Fibroblast of the conjunctiva (primary cell): ENCODE measurements at places on chromosomes 6 and 20.

DNA sequence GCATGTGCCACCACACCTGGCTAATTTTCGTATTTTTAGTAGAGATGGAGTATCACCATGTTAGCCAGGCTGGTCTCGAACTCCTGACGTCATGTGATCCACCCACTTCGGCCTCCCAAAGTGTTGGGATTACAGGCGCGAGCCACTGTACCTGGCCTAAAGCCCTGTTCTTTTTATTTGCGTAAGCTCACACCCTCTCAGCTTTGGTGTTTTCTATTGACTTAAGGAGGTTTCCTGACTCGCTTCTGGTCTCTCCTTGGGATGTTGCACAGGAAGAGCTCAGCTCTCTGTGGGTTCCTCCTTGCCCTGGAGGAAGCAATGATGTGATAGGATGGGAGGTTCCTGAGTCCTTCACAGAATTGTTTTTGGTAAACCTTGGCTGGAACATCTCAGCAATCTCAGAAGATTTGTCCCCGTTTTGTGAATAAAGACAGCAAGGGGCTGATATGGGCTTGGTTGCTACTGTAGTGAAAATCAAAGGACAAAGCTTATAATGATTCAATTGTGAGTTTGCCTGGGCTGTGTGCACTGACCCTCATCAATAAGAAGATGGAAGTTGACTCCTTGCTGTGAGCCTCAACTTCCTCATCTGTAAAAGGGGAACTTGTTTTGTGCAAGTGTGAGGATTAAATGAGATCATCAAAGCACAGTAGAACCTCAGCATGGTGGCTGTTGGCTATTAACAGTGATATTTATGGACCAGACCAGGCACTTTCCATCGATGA, 27.0 kb downstream of the TOX2 start:
- no peak for DNase-seq

DNA sequence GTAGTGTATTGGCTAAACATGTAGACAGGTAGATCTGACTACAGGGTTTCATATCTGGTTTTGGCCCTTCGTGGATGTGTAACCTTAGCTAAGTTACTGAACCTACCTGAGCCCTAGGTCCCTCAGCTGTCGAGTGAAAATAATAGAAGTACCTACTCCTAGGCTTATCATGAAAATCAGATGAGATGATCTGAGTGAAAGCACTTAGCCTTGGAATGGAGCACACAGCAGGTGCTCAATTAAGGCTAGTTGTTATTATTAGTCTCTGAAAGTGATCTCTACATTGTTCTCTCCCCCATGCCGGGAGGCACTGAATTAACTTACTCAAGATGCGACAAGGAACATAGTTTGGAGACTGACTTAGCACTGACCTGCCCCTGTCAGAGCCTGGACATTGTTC, 174.7 kb upstream of the ZNF217 start:
- DNase-seq: no peak

DNA sequence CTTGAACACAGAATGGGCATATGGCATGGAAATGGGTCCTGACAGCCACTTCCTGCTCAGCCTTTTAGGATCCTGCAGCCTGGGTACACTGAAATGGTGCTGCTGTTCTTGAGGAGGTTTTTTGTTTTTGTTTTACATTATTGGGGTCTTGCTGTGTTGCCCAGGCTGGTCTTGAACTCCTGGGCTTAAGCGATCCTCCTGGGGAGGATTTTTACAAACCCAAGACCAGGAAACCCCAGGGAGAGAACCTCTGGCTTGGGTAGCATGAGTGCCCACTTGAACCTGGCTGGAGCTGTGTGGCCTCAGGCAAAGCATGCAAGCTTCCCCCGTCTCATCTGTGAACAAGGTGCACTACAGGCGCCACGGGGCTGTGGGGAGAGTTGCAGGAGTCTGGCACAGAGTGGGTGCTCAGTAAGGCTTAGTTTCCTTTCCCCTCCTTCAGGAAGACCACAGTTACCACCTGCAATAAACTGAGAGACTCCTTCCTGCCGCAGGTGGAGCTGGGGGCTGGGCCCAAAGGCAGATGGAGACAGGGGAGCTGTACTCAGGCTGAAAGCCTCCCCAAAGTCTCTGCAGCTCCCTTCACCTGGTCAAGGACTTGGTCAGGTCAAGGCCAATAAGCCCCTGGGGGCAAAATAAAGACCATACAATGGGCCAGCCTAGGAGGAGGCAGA, 1.8 kb downstream of the SLA2 start:
- no peak for DNase-seq

GRCh38 chr6:32291543-32291942, 67.7 kb upstream of the NOTCH4 start:
- no peak for DNase-seq

DNA sequence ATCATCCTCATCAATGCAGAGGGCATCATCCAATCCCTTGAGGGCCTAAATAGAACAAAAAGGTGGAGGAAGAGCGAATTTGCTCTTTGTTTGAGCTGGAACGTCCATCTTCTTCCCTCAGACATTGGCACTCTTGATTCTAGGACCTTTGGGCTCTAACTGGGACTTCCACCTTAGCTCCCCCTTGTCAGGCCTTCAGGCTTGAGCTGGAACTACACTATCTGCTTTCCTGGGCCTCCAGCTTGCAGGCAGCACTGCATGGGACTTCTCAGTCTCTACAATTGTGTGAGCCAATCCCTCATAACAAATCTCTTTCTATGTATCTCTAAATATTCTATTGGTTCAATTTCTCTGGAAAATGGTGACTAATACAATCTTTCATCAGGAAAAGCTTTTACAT, 155.4 kb downstream of the MCHR2 start:
- no peak for DNase-seq

GRCh38 chr20:43983359-43983758, 68.7 kb downstream of the TOX2 start:
- DNase-seq: no peak

DNA sequence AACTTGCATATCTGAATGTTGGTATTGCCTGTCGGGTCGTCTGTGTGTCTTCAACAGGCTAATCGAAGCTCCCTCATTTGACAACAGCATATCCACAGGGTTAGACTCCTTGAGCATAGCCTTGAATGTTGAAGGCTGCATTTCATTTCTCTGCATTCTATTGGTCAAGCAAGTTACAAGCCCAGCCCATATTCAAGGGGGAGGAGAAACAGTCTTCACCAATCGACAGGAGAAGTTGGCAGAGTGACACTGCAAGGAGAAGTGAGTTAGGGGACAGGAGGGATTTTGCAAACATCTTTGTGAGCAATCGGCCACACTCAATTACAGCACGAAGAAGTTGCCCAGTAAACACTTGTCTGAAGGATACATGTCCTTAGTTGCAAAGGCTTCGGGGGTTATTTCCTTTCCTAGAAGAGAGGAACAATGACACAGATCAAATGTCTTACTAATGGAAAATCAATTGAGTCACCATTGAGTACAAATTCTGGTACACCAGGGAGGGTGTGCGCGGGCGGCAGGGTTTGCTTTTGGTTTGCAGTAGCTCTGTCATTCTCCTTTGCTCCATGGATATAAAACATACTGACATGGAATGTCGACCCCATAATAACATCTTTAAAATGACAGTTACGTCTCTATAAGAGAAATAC, 60.6 kb upstream of the NT5E start:
- DNase-seq: no peak

GRCh38 chr6:40295251-40295950, 291.8 kb downstream of the LRFN2 start:
- DNase-seq: no peak

DNA sequence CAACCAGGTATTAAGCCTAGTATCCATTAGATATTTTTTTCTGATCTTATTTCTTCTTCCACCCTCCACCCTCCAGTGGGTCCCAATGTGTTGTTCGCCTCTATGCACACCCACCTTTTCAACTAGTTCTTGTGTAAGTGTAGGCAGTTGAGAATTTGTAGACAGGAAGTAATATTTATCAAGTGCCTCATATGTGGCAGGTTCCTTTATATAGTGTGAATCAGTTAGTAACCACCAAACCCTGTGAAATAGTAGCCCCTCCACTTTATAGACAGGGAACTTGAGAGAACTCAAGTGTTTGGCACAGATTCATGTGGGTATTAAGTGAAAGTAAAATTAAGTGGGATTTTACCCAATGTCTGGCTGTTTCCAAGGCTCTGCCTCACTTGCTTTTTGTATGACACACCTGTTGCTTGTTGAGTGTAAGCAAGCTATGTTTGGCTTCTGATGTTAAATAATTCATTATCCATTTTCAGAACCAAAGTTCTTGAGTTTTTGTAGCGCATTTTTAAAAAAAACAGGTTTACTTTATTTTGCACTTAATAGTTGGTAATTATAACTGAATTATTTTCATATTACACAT, 24.8 kb downstream of the AFDN start:
- no peak for DNase-seq

- no peak for DNase-seq
Observed at GRCh38 chr6:155142168-155143028, 121.4 kb upstream of the CLDN20 start.

DNA sequence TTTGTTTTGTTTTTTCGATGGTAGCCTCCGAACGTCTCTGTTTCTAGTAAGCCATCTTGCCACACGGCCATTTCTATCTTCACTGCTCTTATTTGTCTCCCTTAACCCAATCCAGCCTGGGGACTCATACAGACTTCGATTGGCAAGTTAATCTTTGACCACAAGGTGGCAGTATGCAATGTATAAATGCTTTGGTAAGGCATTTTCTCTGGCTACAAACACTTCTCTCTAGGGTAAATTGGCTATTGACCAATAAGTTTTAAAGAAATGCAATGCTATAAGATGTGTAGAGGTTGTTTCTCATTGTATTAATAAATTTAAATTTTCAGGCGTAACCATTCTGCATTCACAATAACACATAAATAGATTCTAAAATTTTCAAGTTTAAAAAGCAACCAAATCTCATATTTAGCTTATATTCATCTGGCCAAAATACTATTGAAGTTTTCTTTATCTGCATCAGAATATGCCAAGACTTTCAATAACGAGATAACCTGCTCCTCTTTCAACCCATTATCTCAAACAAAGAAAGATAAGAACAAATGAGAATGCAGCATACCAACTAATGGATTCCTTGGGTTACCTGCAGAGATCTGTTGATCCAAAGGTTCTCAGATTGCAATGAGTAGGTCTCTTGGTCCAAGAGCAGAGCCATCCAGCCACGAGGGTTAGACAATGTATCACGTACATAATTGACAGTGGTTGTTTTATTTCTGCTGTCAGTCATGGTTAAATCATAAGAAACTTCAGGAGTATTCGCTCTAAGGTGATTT, 231.9 kb downstream of the PKHD1 start:
- DNase-seq: peak; percentile 55

DNA sequence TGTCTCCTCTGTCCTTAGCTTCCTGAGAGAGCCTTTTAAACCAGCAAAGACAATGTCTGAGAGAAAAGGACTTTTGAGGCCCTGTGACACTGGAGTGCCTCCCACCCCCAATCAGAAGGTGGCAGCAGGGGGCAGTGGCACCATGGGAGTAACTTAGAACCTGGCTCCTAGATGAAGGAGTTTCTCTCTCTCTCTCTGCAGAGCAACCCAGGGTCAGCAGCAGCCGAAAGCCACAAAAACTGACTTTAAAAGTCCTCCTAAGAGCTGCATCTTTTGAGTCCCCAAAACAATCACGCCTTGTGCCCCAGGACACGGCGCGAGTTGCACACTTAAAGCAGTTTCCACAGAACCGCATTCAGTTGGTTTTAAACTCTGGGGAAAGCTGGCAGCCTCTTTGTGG, 5.3 kb upstream of the TCP11 start:
- DNase-seq: no peak

DNA sequence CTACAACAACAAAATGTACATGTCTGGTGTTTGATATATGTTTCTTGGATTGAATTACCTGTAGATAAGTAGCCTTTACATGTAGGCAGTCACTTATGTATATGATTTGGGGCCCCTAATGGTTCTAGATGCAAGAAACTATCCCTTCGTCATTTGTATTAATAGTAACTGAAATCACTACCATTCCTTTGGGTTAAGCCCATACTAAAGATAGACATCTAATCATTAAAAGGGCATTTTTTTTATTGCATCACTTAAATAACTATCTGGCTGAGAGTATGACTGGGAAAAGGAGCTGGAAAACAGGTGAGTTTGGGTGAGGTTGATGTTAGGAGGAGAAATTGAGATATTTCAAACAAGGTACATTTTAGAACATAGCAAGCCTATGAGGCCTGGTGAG, 213.5 kb upstream of the PLN start:
- no peak for DNase-seq

- DNase-seq: no peak
Observed at GRCh38 chr20:20214757-20215275, 153.1 kb upstream of the INSM1 start.

DNA sequence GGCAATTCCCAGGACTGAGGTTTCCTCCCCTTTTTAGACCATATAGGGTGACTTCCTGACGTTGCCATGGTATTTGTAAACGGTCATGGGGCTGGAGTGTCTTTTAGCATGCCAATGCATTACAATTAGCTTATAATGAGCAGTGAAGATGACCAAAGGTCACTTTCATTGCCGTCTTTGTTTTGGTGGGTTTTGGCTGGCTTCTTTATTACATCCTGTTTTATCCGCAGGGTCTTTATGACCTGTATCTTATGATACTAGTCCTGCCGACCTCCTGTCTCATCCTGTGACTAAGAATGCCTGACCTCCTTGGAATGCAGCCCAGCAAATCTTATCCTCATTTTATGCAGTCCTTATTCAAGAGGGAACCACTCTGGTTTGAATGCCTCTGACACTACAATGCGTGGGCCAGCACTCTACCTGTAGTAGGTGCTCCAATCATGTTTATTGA, 190.1 kb downstream of the KCNQ5 start:
- no peak for DNase-seq

GRCh38 chr20:33554914-33555420, 65.1 kb downstream of the CBFA2T2 start:
- peak; percentile 94 for DNase-seq

DNA sequence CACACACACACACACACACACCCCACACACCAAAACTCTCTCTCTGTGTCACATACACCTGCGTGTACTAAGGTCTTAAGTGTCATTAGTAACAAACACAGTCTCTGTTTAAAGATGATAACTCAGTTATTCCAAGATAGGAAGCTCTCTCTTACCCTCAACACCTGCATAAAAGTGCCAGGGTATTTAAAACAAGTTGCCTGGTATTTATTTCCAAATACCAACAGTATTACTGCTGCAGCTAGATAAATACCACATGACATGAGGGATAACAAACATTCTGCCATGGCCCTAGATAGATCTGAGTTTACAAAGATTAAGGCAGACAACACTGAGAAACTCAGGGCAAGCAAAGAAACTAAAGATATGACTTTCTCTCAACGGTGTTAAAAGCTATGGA, 118.5 kb downstream of the SIM1 start:
- no peak for DNase-seq

- DNase-seq: no peak
Observed at GRCh38 chr6:41427642-41428335, 92.4 kb downstream of the NCR2 start.

DNA sequence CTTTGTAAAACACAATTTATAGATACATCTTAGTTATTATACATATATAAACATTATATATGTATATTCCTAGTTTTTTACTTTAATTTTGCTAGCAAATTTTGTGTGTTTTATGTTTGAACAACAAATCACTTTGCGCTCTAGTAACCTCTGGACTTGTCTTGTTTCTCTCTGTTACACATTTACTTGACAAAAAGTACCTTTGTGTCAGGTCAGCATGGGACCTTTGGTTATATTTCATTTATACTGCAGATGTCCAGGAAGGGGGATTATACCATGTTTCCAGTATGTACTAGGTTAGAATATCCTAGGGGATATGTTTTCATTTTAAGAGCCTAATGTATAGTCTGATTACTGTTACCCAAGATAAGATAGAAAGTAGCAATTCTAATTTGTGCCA, 28.5 kb upstream of the ELOVL5 start:
- no peak for DNase-seq

- DNase-seq: no peak
Observed at GRCh38 chr20:11445161-11445560, 472.5 kb upstream of the BTBD3 start.
